ENCODE measurements at places on chromosomes 13 and 19.

DNA sequence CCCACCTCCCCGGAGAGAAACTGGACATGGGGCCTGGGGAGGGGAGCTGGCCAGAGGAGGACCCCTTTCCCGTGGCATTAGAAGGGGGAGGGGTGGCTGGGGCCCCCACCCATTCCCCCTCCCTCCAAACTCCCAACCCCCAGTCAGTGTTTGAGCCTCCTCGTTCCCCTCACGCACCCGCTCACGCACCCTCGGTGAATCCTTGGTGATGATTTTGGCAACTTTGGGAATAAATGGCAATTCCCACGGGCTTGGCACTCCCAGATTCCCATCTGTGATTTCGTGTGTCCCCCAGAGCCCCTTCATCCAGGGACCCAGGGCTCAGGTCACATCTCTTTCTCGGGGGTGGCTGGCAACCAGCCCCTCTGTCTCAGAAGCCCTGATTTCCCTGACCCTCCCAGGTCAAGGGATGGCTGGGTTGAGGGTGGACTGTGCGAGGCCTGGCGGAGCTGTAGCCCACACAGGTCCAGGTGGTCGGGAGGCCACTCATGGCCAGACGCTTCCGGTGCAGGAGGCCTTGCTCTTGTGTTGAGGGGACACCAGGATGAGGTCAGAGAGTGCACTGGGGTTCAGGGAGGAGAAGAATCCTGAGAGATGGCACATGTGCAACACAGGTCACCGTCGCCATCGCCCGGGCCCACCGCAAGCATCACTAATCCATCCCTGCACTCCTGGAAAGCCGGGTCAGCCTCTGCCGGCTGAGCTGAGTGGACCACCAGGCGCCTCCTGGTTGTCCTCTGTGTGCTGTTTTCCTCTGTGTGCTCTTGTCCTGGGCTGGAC is 20.7 kb downstream of the EPN1 start:
- no peak for DNase-seq

- DNase-seq, result no peak
Observed at GRCh38 chr13:48733739-48734335, 80.1 kb downstream of the CYSLTR2 start.

- DNase-seq, result no peak
Observed at GRCh38 chr19:19468424-19469050, 46.8 kb downstream of the TSSK6 start.

DNA sequence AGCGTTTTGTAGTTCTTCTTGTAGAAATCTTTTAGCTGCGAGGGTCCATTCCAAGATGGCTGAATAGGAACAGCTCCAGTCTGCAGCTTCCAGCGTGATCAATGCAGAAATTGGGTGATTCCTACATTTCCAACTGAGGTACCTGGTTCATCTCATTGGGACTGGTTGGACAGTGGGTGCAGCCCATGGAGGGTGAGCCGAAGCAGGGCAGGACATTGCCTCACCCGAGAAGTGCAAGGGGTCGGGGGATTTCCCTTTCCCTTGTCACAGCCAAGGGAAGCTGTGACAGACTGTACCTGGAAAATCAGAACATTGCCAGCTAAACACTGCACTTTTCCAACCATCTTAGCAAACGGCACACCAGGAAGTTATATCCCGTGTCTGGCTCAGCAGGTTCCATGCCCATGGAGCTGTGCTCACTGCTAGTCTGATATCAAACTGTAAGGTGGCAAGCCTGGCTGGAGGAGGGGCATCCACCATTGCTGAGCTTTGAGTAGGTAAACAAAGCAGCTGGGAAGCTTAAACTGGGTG is 176.0 kb upstream of the SPRY2 start:
- no peak for DNase-seq
